ENCODE measurements at places on chromosomes 3 and 15.
A peak's percentile ranks its signal among the peaks of the same experiment; 100 is the strongest.

GRCh38 chr3:134992180-134992579 lies 197.1 kb downstream of the EPHB1 start:
- no peak for DNase-seq

DNA sequence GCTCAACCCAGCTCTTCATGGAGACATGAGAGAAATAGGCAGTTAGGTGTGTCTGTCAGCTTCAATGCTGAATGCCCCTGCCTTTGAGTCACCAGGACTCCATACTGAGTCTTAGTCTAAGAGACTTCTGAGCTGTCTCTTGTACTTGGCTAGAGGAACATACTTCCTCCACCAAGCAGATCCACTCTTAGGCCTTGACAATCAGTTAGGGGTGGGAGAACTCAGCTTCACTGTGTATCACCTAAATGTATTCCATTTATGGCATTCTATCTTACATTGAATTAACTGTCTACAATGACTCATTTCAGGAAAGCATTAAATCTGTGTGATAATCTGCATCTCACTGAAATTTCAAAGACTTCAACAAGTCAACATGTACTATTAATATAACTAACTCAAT lies 66.0 kb downstream of the STAC start:
- no peak for DNase-seq

DNA sequence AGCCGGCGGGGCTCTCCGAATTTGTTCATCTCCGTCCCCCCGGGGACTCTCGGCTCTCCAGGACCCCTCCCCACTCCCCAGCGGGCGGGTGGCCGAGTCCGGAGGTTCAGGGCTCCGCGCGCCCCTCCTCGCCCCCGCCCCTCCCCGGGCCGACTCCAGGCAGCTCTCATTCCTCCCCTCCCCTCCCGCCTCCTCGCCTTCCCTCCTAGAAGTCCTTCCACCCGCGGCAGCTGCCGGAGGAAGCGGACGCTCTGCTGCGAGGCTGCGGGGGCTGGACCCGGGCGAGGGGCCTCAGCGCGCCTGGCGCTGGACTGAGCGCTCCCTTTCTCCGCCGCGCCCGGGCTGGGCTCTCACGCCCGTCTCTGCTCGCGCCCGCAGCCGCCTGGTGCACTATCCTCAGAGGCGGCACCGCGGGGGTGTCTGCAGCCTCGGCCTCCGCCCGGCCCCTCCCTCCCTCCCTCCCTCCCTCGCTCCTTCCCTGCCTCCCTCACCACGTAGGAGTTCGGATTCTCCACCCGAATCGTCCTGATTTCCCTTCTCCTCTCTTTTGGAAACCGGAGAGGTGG lies at the start of gene ROBO2:
Gene ROBO2, plus strand, starts transcription at position 494 of the 566 bp plus-strand sequence. CDS start 687 bp downstream, outside the sequence.
- no peak for DNase-seq

DNA sequence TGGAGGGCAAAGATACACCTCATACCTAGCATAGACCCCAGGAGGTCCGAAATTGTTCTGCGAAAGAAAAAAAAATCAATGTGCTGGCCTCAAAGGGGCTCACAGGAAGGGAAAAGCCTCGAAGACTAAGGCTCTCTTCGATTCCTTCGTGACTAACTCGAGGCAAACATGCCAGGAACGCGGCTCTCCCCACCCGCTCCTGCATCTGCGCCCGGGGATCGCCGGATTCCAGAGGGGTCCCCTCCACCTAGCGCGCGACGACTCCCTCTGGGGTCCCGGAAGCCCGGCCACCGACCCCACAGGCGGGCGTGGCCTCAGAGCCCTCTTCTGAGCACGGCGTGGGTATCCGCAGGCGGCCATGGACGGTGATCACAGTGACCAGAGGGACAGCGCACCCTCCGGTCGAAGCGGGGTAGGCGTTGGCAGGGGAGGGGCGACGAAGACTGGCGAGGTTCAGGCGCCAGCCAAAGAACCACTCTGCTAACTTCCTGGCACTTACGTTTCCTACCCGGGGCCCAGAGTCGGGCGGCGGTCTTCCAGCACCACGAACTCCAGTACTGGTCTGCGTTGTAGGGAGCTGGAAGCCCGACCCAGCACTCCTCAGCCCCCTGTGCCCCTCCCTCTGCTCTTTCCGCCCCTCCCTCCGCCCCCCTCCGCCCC lies 515 bp upstream of the EIF3J start:
- peak; percentile 35 for DNase-seq

- no peak for DNase-seq
Observed at GRCh38 chr3:139771331-139771730, 93.6 kb upstream of the NMNAT3 start.

GRCh38 chr3:37519661-37520060 lies 342.0 kb upstream of the CTDSPL start:
- no peak for DNase-seq

GRCh38 chr15:55829826-55830225 lies 86.9 kb upstream of the PRTG start:
- no peak for DNase-seq

GRCh38 chr3:13590841-13591520 lies 42.1 kb downstream of the FBLN2 start:
- no peak for DNase-seq

DNA sequence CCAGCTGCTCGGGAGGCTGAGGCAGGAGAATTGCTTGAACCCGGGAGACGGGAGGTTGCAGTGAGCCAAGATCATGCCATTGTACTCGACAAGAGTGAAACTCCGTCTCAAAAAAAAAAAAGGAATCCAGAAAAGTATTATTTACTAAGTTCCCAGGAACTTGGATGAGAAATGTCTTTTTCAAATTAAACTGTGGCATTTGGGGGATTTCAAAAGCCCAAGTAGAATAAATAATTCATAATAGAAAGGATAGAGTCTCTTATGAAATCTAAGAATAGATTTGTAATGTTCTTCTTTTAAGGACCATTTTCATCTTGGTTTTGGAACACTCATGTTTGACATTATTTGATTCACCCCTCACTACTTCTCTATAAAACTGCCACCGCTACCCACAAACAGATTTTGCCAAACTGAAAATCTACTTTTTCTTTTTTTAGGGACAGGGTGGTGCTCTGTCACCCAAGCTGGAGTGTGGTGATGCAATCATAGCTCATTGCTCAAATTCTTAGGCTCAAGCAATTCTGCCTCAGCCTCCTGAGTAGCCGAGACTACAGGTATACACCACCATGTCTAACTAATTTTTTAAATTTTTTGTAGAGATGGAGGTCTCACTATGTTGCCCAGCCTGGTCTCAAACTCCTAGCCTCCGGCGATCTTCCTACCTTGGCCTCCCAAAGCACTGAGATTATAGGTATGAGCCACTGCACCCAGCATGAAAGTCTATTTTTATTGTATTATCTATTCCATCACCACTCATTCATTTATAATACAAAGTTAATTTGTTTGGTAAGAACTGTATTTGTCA lies 99.3 kb downstream of the SENP2 start:
- no peak for DNase-seq

DNA sequence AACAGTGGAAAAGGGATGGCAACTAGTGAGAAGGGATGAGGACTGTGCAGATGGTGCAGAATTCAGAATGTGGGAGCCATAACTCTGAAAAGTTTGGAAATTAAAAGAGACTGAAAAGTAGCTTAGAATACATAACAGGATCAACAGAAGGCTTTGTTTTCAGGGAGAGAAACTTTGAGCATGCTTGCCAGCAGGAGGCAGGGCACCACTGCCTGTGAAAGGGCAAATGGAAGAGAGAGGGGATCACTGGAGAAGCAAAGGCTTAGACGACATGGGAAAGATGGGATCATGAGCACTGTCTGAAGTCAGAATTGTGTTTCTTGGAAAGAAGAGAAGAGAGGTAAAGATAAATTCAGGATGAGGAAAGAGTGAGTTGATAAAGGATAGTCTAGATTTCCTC lies 99.6 kb downstream of the ABI3BP start:
- peak; percentile 48 for DNase-seq

DNA sequence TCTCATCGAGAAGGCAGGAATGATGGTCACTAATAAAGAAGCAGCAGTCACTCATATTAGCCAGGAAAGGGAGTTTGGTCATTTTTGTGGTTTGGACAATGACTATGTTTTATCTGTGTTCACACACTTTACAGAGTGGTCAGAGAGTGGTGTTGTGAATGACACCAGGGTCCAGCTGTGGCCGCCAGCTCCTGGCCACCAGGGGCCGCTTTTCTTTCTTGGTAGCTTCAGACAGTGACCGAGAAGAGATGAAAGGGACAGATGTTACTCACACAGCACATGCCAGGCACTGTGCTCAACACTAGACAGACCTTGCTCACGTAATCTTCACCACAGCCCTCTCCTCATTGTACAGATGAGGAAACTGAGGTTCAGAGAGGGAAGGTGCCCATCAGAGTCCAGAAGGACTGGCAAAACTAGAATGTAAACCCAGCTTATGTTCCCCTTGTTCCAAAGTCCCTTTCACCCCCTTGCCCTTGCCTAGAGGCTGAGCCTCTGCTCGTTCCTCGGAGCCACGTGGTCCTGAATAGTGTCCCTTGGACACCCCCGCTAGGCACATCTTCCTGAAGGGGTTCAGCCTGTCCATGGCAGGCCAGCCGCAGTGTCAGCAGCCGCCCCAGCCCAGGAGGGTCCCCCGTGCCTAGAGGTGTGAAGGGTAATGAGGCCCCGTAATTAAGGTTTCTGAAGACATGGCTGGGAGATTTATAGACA lies 55.6 kb downstream of the CYP11A1 start:
- no peak for DNase-seq

DNA sequence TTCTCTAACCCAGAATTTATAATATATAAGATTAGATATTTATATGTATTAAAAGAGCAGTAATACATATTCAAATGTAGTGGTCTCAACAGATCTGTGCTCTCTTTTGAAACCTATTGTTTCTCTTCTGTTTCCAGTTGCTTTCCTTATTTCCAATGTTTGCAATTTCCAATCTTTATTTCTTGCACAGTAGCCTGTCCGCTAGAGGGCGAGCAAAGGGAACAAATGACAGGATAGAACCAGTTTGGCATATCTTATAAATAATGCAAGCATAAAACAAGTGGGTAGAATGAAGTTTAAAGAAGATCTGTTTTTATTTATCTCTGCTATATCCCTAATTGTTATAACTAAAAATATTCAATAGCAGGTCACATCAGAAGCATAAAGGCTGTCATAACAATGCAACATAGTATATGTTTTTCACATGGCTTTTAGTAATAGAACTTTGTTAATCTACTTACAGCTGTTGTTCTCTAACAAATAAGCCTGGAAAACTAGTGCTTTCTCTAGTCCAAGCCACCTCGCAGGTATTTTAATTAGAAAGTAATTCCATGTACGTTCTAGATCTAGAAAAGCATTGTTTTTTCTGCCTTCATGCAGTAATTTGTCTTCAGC lies 15.1 kb upstream of the TCAIM start:
- no peak for DNase-seq

Data from iPS DF 6.9 (cell line).